Stimulated activated CD8-positive, alpha-beta memory T cell treated with anti-CD3 and anti-CD28 coated beads, Interleukin-4, amount 100 ng/mL, for 1 hour (primary cell): ENCODE measurements at places on chromosomes 5 and 9.

GRCh38 chr9:110121170-110121569, 86.8 kb downstream of the C9orf152 start:
- DNase-seq = no peak

GRCh38 chr5:5652181-5652580, 229.7 kb downstream of the ICE1 start:
- no peak for DNase-seq

DNA sequence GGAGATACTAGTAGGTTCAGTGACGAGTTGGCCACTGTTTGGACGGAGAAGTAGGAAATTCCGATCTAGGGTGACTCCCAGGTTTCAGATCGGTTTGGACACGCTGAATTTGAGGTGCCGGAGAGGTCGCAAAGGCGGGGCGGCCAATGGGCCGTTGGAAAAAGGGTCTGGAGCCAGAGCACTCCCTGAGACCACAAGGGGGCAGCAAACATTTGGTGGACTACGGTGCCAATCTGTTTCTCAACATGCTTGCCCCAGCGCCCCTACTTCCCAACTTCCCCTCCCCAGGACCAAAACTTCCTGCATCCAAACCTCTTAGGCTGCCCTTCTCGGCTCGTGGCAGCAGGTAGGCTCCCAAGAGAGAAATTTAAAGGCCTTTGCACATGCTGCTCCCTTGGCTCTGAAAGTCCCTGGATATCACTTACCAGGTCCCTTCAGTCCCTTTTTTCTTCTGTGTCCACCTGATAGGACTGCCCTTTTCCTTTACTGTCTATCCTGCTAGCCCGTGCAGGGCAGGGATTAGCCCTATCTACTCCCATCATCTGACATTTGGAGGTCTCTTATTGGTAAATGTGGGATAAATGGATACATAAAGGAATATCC, 992 bp upstream of the RPP25L start:
- peak; percentile 35 for DNase-seq

GRCh38 chr9:125241863-125242739, 958 bp upstream of the HSPA5 start:
- DNase-seq = peak; percentile 7

GRCh38 chr5:132830436-132831094, at the start of gene SHROOM1:
TSS of gene SHROOM1 (minus strand) at chr5:132830647. CDS start at chr5:132826140, 4,507 bp downstream.
- no peak for DNase-seq

DNA sequence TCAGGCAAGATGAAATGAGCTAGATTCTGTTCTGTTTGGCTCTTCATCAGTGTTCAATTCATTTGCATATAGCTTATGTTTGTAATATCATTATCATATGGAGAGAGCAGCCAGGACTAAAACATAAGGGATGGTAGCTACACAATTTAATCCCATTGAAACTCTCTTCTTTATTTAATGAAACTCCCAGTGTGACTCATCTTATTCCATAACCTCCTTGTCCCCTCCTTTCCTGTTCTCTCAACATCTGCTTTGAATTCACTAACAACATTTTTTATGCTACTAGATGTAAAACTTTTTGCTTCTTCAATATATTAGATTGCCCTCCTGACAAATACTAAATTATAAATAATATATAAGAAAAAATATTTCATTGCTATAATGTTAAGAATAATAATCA, 1823.4 kb downstream of the MAT2B start:
- no peak for DNase-seq

DNA sequence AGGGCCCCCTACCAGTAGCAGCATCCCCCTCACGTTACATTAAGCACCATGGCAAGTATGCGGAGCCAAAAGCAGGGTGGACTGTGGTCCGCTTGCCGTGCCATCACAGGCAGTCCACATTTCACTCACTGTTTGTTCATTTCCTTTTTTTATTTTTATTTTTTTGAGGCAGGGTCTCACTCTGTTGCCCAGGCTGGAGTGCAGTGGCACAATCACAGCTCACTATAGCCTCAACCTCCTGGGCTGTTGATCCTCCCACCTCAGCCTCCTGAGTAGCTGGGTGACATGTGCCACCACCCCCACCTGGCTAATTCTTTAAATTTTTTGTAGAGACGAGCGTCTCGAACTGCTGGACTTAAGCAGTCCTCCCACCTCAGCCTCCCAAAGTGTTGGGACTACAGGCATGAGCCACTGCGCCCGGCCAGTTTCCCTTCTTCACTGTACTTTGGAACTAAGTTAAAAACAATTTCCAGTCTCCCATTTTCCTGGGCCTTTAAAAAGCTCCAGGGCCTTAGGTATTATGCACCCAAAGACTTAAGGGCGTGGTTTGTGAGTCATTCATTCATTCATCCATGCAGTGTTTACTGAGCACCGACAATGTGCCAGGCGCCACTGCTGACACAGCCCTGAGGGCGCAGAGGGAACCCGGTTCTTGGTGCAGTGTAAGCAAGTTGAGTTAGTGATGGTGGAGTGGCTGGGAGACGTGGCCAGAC, 19.9 kb downstream of the PRRX2 start:
- DNase-seq = no peak

DNA sequence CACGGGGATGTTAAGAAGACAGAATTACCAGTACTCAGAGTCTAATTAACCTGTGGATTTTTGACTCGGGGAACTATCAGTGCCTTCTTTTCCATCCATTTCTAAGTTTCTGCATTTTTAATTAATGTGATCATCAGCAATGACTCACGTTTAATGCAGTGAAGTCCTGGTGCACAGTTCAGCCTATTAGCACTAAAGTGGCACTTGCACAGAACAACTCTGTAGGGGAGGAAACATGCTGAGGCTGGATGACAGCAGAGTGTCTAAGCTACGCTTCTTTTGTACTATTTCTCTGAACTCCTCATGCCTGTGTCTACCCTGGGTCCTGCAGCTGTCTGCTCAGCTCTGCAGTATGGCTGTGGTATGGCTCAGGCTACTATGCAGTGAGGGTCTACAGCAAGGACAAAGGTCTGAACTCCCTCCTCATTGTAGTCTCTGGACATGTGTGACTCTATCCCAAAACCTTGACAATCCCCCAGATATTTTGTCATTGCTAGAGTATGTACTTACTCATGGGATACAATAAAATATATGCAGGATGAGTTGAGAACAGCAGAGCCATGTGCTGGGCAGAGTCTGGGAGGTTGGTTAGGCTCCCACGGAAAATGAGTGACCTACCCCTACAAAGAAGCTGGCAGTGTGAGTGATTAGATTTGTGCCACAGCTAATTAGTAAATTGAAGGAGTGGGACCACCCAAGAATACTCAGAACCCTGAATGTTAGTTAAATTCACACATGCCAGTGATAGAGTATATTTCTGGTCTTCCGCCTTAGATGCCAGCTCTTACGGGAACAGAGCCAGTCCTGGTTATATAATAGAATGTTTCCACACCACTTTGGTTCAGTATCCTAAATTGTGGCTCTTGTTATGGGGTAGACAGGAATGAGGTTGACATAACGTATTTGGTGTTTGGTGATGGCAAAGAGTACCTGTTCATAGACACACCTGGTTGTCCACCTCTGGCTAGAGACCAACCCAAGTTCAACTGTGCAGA, 148.0 kb downstream of the GHR start:
- no peak for DNase-seq
